Caudate nucleus (tissue), 63 donors: ENCODE measurements at places on chromosomes 1 and 21.
A peak's percentile ranks its signal among the peaks of the same experiment; 100 is the strongest.

GRCh38 chr1:20884513-20884912 lies 97.4 kb upstream of the HP1BP3 start:
- DNase-seq = no peak

DNA sequence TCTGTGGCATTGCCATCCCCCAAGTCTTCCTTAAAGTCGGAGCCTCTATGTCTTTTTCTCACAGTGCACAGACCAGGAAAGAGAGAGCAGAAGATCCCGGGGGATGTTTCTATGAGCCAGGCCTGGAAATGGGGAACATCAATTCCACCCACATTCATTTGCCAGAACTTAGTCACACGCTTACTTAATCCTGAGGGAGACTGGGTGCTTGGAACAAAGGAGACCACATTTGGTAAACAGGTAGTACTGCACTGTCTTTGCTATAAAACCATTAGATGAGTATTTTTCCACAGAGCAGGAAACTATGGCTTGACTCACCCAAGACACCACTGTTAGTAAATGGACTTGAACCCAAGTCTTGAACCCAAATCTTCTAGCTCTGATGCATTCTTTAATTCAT lies 60.7 kb upstream of the CTTNBP2NL start:
- DNase-seq = no peak

DNA sequence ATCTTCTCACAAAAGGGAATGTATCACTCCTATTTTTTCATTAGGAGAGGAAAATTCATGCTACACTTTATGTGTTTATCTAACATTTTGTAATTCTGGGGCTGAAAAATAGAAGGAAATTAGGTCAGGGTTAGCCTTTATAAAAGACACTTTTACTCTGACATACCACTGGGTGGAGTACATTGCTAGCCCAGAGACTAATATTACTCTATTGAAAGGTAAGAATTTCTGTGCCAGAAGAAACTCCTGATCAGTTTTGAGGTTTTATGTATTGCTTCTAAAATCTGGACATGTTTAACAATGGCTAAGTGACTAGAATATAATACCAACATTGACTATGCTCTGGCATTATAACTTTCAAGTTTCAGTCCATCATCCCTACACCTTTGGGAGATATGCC lies 724.6 kb downstream of the USP25 start:
- no peak for DNase-seq

GRCh38 chr1:205950826-205951549 lies 7.7 kb upstream of the SLC26A9 start:
- DNase-seq = no peak

DNA sequence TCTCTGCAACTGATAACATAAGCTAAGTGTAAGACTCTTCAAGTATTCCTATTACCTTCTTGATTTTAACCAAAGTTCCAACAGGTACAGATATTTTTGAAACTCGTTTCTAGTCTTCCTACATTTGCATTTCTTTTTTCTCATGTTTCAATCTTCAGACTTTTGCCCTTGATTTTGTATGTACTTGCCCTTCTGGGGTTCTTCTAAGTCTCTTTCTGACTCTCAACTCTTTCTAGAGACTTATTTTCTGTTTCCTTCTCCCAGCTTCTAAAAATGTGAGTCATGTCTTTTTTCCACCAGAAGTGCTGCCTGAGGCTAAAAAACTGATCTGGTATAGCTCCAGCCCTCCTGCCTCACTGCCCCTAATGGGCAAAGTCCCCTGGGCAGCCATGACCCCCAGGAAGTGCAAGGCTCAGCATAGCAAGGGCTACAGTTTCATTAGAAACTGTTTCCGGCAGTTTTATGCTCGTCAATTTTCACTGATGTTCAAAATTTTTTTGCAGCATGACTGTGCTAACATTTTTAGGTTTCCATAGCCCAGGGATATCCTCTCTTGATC lies 265.9 kb downstream of the SEC16B start:
- DNase-seq = no peak

DNA sequence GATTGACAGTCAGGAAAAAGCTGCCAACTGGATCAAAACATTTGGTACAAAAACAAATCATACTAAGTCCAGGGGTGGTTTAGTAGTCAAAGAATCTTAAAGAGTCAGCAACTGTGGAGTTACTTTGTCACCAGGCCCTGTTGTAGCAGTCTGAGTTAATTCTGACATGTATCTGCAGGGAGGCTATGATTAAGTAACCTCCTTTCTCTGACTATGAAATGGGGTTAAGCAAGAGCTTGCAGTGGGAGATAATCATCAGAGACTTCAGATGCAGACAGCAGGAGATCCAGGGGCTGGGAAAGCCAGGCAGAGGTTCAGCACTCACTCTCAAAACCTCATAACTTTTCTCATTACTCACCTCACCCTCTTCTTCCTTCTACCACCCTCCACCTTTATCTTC lies 99.2 kb upstream of the BTG3 start:
- no peak for DNase-seq

GRCh38 chr1:158126425-158126824 lies 54.3 kb upstream of the CD1D start:
- DNase-seq = no peak

DNA sequence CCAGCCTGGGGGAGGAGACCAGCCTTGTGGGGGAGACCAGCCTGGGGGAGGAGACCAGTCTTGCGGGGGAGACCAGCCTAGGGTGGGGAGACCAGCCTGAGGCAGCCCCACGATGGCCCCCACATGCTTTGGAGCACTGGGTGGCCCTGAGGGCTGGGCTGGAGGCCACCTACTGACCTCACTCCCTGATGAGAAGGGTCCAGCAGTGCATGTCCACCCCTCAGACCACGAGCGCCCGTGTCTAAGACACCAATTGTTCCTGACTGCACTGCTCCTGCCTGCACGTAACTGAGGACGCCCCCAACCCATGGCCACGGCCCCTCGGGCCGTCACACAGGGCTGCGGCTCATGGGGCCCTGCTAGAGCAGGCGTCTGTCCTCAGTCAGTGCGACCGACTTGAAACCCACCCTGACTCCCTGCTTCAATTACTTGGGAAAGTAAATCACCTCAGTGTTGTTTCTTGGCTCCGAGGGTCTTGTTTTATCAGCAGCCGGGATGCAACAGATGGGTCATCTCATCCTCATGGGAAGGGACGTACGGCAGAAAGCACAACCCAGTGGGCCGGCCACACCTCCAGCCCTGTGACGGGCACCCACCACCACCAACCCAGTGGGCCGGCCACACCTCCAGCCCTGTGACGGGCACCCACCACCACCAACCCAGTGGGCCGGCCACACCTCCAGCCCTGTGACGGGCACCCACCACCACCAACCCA lies at the start of gene SPATC1L:
TSS of gene SPATC1L (minus strand) at position 550 of the 715 bp plus-strand sequence. CDS start 1,643 bp downstream, outside the sequence.
- DNase-seq = peak; percentile 83

DNA sequence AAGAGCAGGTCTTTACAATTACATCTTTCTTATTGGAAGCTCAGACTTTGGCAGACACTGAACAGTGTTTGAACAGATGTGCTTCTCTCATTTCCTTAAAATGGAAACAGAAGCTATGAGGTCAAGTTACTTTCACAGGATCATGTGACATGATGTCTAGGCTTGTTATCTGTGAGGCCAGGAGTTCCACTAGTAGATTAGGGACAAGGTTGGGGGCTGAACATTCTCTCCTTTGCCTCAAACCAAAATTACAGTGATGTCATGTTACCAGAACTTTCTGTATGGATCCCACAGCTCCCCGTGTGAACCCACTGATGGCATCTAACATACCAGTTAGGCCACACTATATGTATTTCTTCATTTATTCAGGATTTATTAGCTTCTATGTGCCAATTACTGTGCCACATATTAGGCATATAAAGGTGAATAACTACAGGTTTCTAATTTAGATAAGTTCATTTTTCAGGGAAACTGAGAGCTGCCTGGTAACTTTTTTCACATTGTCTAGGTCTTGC lies 6.0 kb downstream of the DYNLT5 start:
- no peak for DNase-seq

- DNase-seq = no peak
Measured at GRCh38 chr1:63835128-63835527, 61.3 kb downstream of the ROR1 start.

- no peak for DNase-seq
Measured at GRCh38 chr1:198462365-198463019, 78.0 kb downstream of the ATP6V1G3 start.

- DNase-seq = no peak
Measured at GRCh38 chr1:168843401-168843800, 114.4 kb upstream of the DPT start.

- DNase-seq = no peak
Measured at GRCh38 chr1:163013826-163014600, 55.1 kb upstream of the RGS4 start.

DNA sequence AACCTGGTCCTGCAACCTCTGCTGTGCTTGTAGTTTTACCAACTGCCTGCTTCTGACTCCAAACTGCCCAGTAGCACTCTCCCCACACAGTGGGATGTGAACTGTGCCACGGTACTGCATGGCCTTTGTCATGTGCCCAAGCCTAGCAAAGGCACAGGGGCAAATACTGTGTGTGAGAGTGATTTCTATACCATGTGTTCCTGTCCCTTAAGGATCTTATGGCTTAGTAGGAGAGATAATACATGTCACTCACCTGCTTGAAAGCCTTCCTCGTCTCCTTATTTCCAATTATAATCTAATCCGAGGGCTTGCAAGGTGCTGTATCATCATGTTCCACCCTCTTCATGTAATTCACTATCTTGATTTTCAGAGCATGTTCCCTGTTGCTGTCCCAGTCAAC lies 51.3 kb downstream of the UBE4B start:
- DNase-seq = no peak

DNA sequence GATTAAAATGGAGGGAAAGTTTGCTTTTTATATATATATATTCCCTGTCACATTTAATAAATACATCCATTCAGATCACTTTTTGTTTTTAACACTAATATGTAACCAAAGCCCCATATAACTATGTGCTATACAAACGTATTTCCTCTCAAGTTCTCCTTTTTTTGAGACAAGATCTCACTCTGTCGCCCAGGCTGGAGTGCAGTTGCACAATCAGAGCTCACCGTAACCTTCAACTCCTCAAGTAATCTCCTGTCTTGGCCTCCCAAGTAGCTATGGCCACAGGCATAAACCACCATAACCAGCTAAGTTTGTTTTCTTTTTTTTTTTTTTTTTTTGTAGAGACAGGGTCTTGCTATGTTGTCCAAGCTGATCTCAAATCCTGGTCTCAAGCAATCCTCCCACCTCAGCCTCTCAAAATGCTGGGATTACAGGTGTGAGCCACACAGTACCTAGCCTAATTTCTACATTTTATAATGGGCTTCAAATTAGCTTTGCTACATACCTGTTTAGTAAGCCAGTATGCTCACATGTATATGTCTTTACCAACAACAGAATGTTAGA lies 120.0 kb downstream of the TGFBR3 start:
- no peak for DNase-seq

- no peak for DNase-seq
Measured at GRCh38 chr1:40868051-40868723, 6.0 kb upstream of the CITED4 start.

- DNase-seq = no peak
Measured at GRCh38 chr1:47439819-47440598, 2.2 kb downstream of the FOXD2 start.

- DNase-seq = no peak
Measured at GRCh38 chr21:36162631-36163030, 6.0 kb downstream of the DOP1B start.

DNA sequence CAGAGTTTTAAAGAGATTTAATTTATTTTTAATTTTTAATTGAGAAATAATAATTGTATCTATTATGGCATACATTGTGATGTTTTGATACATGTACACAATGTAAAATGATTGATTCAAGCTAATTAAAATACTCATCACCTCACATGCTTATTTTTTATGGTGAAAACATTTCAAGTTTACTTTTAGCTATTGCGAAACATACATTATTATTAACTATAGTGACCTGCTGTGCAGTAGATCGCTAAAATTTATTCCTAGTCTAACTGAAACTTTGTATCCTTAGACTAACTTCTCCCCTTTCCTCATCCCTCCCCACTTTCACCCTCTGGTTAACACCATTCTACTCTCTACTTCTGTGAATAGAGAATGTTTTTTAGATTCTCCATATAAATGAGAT lies 191.6 kb downstream of the DNAH14 start:
- DNase-seq = no peak

DNA sequence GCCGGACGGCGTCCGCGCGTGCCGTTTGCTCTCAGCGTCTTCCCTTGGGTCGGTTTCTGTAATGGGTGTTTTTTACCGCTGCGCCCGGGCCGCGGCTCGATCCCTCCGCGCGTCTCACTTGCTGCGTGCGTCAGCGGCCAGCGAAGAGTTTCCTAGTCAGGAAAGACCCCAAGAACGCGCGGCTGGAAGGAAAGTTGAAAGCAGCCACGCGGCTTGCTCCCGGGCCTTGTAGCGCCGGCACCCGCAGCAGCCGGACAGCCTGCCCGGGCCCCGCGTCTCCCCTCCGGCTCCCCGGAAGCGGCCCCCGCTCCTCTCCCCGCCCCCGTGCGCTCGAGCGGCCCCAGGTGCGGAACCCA lies 159.8 kb downstream of the RUNX1 start:
- DNase-seq = no peak

DNA sequence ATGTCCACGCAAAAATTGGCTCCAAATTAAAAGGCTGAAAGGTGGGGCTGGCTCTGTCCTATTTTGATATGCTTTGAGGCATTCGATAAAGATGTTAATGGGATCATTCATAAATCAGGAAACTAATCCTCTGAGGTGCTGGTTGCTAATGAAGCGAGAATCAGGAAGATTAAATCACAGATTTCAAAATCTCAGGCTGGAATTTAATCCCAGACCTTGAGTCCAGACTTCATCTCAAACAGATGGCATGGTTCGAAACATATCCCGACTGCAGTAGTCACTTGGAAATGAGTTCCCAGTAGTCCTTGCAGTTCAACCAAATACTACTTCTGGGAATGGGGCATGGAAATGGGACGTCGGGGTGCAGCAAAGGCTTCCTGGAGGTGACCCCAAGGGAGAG lies 4.5 kb upstream of the KLF17 start:
- DNase-seq = no peak
